CD4-positive, alpha-beta T cell treated with Interleukin-4 for 1 hour (primary cell): ENCODE measurements at places on chromosomes 2 and 18.

DNA sequence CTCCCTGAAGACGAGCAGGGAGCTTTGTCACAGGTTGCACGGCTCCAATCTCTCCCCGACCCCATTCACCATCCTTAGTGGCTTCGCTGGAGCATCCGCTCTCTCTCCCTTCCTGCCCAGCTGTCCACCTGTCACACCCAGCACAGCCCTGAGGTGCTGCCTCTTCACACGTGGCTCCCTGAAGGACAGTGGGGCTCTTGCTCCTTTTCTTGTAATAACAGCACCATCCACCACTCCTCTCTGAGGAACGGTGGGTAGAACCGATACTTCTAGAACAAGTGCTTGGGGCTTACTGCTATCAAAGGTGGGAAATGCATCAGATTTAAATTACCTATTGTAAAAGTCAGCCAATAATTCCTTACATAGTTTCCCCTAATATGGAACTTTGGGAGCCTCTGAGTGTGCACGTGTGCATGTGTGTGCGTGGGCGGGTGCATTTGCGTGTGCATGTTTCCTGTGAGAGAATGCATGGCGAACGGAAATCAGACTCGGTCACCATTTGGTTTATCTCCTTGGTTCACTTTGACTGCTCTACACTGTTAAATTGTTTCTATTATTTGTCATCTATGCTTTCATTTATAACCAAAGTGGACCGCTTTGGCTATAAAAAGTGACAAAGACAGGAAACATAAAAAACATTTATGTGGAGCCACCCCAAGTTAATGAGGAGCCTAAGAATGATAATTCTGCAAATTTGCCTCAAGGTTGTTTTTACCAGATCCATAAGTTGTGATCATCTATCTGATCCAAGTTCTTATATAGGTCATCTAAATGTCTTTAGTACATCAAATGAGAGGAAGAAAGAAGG lies 39.1 kb downstream of the KLHL29 start:
- DNase-seq = no peak

GRCh38 chr2:164735309-164735919 lies 106.2 kb downstream of the COBLL1 start:
- no peak for DNase-seq

- no peak for DNase-seq
These were observed 210.3 kb downstream of the SP3 start for GRCh38 chr2:173754837-173755236.

- DNase-seq = peak; percentile 48
These were observed at the start of gene EMILIN2 for GRCh38 chr18:2846636-2847316. Gene EMILIN2 (plus strand): TSS chr18:2847006. CDS start chr18:2847189, 183 bp downstream.

DNA sequence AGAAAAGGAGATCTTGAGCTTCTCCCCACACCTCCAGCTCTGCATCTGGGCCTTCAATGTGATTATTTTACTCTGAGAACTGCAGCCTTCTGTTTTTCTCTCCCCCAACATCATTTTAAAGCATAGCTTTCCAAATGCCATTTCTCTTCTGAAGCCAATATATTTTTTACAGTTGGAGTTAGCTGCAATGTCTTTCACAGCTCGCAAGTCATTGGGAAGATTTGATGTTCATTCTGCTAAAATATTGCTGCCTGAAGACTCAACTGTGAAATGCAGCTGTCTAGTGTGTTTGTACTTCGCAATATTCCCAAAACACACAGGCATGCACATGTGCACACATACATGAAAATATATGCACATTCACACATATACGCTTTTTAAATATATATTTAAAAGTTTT lies 295.3 kb downstream of the LRRTM1 start:
- no peak for DNase-seq

DNA sequence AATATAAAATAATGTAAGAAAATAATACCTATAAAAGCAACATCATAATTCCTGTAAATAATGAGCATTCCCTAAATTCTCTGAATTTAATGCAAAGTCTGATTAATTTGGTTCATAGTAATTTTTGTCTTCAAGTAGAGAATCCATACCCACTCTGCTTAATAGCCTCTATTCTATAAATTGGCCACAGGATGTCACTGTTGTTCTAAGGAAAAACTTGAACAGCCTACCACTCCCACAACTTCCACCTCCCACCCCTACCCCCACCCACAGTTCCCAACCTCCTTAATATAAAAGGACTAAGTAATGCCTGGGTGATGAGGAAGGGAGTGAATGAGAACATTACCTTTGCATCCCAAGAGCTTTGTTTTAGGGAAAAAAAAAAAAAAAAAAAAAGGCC lies 27.2 kb upstream of the BBS5 start:
- DNase-seq = no peak

DNA sequence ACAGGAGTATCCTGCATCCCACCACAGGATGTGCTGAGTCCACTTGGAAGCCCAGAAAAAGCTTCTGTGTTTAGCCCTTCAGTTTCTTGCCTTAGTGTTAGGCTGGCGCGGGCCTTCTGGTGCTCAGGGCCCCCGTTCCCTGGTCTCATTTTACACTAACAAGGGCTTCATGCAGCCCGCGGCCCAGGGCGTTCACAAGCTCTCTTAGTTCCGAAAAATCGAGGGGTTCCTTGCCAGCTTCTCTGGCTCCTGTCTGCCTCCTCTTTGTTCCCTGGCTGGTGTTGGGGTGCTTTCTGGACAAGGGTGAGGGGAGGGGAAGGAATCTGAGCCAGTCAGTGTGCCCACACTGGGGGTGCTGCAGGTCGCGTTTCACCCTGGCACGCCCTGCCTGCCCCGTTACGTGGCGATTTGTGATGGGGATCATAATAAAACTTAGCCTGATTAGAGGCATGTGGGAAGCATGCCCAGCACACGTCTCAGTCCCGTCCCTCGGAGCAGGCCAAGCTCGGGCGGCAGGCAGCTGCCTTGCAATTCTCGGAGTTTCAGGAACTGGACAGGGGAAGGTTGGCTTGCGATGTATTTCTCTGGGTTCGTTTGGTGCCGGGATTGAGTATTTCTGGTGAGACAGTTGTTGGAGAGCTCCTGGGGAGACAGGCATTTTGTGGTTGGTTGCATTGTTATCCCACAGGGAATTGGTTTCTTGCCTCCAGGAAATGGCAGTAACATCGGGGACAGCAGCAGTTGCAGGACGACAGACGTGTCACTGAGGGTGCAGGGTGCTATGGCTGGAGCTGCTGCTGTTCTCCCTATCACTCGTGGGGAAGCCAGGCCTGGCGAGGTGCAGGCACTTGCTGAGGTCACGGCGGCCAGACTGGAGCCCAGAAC lies 22.9 kb downstream of the SH3BP4 start:
- DNase-seq = no peak

- no peak for DNase-seq
These were observed 10.3 kb upstream of the ZBTB7C start for GRCh38 chr18:48419277-48420022.

- peak; percentile 83 for DNase-seq
These were observed 52.7 kb upstream of the CTLA4 start for GRCh38 chr2:203814661-203815540.

DNA sequence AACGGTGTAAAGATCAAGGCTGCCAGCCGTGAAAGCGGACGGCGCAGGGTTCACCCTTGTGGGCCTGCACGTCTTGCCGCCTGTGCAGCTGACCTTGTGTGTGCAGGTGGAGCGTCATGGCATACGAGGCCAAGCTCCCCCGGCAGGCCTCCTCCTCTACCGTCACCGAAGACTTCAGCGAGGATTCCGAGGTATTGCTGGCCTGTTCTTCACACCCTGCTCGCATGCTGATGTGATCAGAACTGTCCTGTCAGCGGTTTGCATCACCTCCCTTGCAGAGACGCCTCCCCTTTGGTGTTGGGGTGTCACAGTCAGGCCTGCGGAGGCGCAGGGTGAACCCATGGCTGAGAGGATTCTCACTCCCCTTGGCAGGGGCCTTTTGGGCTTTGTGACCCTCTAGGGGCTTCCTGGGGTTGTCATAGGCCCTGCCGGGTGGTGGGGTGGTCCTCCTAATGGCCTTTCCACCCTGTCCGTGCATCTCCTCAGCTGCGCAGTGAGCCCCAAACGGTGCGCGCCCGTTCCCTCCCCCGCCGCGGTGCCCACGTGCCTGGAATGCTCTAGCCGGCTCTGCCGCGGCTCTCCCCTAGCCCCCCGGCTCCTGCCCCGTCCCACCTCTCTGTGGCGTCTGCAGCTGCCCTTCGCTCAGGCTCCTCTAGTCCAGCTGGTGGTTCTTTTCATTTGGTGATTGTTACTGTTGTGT lies 92.5 kb downstream of the DGKD start:
- peak; percentile 9 for DNase-seq

DNA sequence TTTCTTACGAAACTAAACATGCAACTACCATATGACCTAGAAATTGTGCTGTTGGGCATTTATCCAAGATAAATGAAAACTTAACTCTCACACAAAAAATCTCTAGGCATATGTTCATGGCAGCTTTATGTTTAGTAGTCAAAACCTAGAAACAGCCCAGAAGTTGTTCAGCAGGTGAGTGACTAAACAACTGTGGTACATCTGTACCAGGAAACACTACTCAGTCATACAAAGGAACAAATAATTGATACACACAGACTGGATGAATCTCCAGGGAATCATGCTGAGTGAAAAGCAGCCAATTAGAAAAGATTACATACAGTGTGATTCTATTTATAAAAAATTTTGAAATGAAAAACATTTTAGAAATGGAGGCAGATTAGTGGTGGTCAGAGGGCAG lies 29.3 kb downstream of the DYNC2LI1 start:
- no peak for DNase-seq

DNA sequence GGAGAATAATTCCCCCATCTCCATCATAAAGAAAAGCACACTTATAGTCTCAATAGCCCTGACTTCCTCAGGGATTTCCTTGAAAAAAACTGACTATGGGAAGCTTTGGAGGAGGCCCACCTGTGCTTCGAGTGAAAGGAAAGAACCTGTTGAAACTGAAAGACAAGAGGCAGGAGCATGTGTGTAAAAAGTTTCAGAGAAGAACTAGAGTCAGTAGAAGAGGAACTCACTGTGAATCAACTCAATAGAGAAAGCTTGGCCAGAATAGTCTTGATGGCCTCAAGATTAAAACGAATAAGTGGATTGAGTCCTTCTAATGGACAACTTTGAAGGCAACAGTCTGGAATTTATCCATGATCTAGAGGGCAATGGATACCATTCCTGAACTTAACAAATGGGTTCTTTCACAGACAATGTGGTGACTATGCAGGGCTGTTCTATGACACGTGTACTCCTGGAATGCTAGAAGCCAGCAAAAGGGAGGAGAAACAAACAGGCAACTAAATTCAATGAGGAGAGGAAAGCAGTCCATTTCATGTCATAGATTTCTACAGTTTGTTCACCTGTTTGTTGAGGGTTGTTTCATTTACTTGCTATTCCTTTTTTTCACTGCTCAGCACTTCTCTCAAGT lies 442.3 kb downstream of the GRB14 start:
- DNase-seq = no peak

DNA sequence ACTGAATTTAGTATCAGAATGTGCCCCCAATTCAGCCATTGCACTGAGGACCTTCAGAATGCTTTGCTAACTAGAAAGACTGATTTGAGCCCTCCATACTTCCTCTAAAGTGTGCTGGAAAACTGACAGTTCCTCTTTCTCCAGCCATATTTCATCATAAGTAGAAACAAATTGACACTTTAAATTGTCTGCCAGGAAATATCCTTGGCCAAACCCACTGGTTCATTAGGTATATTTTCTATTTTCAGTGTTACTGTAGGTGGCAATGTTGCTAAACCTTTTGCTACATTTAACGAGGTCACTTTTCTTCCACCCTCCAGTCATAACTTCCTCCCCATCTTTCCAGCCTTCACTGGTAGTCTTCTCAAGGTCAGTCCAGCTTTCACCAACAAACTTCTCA lies 21.5 kb downstream of the SP5 start:
- DNase-seq = no peak

DNA sequence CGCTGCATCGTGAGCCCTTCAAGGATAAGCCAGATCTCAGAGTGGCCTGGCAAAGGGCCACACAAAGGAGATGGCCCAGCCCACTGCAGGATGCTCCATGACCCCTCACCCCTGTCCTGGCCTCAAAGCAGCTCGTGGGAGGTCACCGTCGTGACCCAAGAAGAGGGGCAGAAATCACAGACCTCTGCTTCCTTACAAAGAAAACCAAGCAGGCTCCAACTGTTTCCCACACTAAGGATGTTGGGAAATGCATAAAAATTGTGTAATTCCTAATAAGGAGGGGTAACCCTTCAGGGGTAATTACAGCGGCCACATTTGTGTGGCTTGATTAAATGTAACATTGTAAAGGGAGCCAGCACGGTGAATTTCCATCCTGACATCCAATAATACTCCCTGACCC lies 102.3 kb downstream of the BOD1L2 start:
- no peak for DNase-seq

DNA sequence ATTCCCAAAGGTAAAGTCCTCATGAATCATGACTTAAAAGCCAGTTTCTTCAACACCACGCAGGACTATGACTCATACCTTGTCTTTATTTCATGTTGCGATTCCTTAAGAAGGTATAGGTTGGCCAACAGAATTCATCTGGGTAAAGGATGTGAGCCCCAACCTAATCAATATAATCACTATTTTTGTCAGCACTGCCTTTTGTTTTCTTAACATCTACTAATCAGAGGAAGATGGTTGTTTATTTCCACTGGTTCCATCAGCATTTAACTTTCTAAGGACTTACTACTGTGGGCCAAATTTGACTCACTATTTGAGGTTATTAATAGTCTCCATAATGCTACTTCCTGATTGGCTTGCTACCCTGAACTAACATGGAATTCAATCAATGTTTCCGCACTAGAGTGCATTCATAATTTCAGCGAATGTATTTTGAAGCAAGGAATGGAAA lies 78.6 kb downstream of the SCG2 start:
- DNase-seq = no peak

DNA sequence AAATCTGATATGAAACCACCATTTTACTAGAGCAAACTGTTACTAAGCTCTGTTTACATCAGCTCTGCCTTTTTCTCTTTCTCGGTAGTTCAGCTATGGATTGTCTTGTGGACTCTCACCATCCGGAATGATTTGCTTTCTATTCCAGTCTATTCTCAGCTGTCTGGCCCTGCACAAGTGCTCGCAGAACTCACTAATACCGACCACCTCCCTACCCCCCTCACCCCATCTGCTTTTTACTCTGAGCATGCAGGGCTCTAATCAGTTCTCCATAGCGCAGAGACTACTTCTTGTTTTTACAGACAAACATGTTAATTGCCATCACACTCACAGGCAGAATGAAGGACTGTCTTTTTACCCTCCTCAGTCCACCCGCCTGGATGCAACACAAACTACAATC lies 180.7 kb upstream of the POU3F3 start:
- no peak for DNase-seq

DNA sequence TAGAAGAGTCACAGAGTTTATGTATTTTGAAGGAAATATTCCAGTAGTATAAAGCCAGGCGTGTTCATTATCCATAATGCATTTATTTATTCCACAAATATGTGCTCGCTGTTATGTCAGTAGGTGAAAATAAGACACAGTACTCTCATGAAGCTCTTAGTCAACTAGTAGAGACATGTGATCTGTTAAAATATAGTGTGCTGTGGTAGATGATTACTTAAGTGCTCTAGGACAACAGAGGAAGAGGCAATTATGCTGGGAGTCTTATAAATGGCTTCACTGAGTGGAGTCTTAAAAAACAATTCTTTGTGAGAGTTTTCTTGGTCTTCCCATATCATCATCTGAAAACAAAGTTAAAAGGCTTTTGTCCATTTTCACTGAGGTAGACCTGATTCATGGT lies 457.3 kb downstream of the XIRP2 start:
- no peak for DNase-seq

GRCh38 chr2:10601866-10602566 lies 87.8 kb downstream of the NOL10 start:
- no peak for DNase-seq
